ENCODE measurements at places on chromosomes 2 and 18.

GRCh38 chr2:33372940-33373553 lies 103.4 kb upstream of the RASGRP3 start:
- no peak for DNase-seq

DNA sequence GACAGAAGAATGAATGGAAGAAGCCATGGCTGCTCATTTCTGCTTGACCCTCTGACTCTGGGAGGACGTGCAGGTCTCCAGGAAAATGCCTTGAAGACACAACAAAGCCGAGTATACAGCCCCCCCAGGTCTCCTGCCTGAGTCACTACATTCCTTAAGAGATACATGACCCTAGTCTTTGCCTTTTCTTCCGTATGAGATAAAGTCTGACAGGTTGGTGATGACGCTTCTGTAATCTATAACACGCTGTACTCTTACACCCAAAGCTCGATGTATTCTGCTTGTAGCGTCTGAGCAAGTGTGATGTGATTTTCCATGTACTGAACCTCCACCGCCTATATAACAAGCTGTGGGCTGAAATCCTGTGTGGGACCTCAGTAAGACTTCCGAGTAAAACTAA lies 77.3 kb downstream of the KCTD1 start:
- DNase-seq, result no peak

DNA sequence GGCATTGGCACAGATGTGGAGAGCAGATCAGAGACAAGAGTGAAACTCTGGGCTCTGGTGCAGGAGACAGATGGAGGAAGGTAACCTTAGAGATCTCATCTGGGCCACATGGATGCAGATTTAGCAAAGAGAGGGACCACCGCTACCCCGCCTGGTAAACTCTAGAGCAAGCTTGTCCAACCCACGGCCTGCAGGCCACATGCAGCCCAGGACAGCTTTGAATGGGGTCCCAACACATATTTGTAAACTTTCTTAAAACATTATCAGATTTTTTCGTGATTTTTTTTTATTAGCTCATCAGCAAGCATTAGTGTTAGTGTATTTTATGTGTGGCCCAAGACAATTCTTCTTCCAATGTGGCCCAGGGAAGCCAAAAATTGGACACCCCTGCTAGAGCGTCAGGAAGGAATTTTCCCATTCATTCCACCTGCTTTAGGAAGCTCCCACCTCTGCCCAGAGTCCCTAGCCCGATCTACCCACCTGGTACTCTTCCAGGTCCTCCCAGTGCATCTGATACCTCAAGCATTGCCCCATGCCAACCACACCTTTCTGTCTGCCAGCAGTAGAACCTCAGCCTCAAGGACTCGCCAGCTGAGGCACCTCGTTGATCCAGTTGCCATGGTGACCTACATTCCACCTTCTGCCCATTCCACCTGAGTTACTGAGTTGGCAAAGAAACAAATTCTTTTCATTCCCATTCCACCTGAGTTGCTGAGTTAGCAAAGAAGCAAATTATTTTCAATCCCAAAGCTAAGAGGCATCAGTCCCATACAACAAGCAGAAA lies at the start of gene CIB4:
CIB4 (minus strand) TSS at position 586 of the 784 bp plus-strand sequence; CDS start at position 534, 52 bp downstream.
- no peak for DNase-seq

DNA sequence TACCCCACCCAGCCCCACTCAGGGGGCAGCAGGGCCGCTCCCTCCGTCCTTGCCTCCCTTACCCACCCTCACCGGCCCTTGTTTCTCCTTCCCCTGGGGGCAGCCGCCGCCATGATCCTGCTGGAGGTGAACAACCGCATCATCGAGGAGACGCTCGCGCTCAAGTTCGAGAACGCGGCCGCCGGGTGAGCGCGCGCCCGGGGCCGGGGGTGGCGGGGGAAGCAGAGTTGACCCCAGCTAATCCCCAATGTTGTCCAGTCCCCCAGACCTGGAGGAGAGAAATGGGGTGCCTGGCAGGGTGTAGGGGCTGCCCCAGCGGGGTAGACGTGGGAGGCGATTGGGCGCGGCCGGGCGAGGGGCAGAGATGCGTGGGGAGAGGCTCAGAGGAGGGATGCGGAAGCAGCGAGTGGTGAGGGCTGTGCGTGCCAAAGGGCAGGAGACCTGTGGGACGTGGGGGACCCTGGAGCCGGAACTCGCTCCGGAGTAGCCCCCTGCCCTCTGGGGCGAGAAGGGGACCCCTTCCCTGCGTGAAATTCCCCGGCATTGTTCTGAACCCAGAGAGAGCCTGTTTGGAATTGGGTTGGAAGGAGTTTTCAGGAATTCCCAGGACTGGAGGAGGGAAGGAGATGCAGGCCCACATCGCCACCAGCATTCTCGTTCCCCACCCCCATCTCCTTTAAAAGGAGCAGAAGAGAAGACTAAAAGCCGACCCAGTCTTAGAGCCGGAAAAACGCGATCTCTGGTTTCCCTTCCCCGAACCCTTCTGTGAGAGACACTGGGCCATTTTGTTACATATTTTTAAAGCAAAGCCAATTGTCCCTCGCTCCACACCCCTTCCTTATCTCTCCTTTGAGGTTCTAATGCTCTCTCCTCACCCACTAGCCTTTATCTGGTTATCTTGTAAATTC lies 625 bp downstream of the ARPC2 start:
- peak; percentile 37 for DNase-seq

Data from stimulated activated CD8-positive, alpha-beta memory T cell treated with anti-CD3 and anti-CD28 coated beads, Interleukin-7, amount 100 ng/mL, for 1 hour (primary cell).